ENCODE measurements at places on chromosomes 16 and 17.
A peak's percentile ranks its signal among the peaks of the same experiment; 100 is the strongest.

DNA sequence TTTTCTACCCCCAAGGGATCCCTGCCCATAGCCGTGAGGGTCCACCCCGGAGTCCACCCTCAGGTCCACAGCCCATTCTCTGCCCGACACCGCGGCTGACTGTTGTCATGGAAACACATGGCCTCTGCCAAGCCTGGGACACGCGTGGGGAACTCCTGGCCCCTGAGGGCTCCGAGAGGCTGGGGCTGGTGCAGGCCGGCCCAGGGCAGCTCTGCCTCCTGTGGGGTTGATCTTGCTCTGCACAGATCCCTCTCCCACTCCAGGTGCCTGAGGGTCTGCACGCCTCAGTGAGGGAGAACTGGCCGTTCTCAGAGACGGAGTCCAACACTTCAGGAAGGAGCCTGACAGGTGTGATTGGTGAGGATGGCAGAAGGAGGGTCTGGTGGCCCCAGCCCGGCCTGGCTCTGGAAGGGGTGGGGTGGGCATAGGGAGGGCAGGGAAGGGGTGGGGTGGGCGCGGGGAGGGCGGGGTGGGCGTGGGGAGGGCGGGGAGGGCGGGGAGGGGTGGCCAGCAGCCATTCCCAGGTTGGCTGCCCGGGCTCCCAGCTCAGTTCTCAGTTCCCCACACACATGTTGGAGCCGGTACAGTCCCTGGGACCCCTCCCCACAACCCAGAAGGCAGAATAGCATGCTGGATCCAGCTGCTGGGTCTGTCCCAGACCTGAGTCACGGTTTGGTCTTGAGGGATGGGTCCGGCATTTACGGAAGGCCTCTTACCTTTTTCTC, 6.4 kb downstream of the MRPL28 start:
- no peak for DNase-seq

GRCh38 chr17:68205808-68206720, 41.8 kb upstream of the AMZ2 start:
- DNase-seq, result no peak

DNA sequence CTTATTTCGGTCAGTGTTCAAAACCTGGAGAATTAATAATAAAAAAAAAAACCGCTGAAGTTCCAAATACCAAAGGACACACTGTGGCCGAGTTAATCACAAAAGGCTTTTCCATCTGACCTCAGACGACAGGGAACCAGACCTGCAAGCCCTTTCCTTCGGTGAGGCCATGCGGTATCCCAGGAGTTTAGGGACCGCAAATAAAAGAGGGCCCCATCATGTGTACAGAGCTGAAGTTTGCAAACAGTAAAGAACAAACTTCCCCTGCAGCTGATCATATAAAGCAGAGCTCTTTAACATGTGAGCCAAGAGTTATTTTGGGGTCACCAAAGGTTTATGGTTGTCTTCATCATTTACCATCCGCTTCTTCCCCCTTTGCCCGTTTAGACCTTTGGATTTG, 33.0 kb upstream of the FOXJ1 start:
- DNase-seq, result no peak

GRCh38 chr16:78745108-78746019, 645.9 kb downstream of the WWOX start:
- DNase-seq, result no peak

GRCh38 chr16:89536371-89536770, 24.1 kb upstream of the RPL13 start:
- DNase-seq, result no peak

GRCh38 chr16:96935-97381, 18.9 kb downstream of the MPG start:
- DNase-seq, result peak; percentile 55

GRCh38 chr17:78471635-78472034, 93.2 kb downstream of the PGS1 start:
- DNase-seq, result no peak

DNA sequence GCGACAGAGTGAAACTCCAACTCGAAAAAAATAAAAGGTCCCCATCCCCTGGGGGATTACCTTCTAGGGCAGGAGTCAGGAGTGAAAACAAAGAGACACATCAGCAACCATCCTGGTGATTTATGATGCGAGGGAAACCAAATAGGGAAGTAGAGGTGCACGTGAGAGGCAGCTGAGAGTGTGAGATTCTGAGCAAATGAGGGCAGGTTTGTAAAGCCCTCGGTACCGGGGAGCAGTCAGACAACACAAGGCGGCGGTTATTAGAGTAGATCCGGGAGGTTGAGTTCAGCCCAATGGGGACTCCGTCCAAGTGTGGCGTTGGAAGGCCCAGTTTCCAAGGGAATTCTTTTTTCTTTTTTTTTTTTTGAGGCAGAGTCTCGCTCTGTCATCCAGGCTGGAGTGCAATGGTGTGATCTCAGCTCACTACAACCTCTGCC, 7.4 kb upstream of the ARMC7 start:
- DNase-seq, result no peak

- DNase-seq, result no peak
These were observed 1144.9 kb upstream of the GOT2 start for GRCh38 chr16:59878999-59879398.

GRCh38 chr17:15436473-15437302, 30.7 kb downstream of the CDRT4 start:
- no peak for DNase-seq

DNA sequence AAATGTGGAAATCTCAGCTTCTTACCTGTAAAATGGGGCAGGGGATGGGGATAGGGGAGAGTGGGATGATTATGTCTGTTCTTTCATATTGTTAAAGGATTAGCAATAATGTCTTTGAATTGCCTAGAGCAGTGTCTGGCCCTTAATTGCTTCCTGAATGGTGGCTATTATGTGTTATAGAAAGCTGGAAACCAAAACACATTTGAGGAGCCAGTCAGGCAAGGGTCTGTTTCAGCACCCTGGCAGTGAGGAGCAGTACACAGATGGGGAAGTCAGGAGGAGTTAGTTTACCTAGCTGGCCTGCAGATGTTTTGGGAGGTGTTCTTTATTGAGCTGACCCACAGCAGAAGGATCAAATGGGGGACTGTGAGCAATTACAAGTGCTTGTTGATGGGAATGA, 63.0 kb downstream of the NUP93 start:
- DNase-seq, result no peak

DNA sequence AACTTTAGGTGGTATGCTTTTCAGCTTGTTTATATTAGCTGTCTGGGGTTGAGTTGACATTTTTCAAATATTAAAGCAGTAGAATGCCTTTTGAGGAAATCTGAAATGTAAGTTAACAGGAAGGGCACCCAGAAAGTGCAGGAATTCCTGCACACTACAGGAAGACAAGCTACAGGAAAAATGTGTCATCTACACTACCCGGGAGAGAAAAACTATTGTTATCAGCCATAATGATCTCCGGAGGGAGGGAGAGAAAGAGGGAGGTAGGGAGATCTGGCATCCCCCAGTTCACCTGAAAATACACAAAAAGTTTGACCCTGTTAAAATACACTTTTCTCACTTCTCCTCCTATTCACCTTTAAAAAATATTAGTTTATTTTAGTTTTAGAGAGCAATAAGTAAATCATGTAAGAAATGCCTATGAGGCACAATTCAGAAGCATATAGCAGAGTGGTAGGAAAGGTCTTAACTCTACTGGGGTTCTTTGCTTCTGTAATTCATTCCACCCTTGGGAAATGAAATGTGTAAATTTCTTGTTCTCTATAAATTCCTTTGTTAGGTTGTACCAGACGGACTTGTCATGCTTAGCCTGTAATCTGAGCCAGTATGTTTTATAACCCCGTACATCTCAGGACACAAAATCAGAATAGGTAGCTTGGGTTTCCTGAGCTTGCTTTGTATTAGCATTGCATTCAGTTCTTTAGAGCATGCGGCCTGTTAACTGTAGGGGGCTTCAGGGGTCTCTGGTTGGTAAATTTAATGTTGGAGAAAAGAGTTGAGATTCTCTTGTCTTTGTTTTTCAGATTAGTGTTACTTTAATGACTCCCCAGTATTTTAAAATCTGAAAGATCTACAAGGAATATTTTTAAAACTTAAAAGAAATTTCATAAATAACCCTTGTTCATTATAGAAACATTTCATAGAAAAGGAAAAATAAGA, 3.3 kb downstream of the MAP2K6 start:
- no peak for DNase-seq

DNA sequence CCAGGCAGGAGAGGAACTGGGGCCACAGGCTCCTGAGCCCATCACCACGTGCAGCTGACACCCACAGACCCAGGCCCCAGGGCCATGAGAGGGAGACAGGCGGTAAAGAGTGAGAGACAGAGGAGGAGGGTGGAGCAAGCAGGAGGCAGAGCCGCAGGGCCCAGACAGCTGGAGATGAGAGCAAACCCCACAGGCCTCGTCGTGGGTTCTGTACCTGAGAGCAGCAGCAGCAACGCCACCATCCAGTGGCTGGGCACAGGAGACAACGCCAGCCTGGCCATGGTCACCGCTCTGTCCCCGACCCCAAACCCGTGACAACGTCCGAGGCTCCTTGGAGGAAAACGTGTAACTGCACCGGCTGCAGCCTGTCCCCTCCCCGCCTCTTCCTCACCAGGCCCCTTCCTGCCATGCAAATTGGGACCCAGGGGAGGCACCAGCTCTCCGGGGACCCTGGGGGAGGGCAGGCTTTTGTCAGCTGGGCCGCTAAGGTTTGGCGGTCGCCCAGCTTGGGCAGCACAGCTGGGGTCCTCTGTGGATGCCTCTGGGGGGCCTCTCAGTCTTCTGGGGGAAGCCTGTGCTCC, at the start of gene CD79B:
CD79B (minus strand) TSS at position 351 of the 581 bp plus-strand sequence; CDS start at position 281, 70 bp downstream.
- no peak for DNase-seq

- DNase-seq, result no peak
These were observed 111.0 kb upstream of the NETO2 start for GRCh38 chr16:47254756-47255155.

DNA sequence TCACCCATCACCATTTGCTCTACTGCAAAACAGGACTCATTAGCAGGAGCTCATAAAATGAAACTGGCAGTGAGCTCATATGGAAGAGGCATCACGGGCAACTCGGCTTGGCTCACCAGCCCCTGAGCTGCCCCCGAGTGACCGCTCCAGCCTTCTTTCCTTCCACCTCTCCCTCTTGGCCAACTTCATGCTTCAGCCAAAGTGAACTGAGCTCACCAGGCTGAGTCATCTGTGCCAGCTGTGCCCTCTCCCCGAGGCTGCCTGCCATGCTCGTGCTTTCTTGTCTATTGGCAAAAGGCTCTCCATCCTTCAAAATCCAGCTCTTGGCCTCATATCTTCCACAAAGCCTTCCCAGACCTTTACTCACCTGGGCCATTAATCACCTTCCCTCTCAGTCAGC, 391.4 kb downstream of the WWOX start:
- DNase-seq, result no peak

- no peak for DNase-seq
These were observed 25.1 kb downstream of the PLCG2 start for GRCh38 chr16:81804134-81804610.

DNA sequence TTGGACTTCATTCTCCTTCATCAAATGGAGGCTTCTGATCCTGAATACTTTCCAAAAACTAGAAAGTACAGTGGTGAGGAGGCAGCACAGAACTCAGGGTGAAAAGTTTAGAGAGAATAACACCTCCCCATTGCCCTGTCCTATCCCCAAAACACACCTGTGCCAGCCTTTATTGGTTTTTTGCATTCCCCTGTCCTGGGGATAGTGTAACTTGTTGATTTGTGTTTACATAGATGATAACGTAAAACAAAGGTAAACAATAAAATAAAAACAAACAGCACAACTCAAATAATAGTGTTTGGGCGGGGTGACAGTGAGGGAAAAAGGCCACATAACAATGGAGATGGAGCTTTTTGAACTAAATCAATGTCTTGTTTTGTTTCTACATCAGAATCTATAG, 1917.7 kb downstream of the TP53TG3F start:
- no peak for DNase-seq

All from fibroblast of skin of left quadriceps (primary cell).